ENCODE measurements at places on chromosomes 12 and 14. TPM values are rescaled to one million over a fixed set of nuclear protein-coding genes. Genes with fewer than 3 reads are reported as not detected.

GRCh38 chr12:31387466-31387865 lies 61.5 kb upstream of the SINHCAF start:
- DNase-seq = no peak

- DNase-seq = no peak
Observed at GRCh38 chr14:32559590-32559989, 230.5 kb downstream of the AKAP6 start.

GRCh38 chr12:29543036-29543435 lies 45.5 kb upstream of the OVCH1 start:
- DNase-seq = no peak

GRCh38 chr14:39267608-39268005 lies 33.9 kb downstream of the MIA2 start:
- DNase-seq = no peak

The GPR84 gene
- not detected for total RNA-seq

DNA sequence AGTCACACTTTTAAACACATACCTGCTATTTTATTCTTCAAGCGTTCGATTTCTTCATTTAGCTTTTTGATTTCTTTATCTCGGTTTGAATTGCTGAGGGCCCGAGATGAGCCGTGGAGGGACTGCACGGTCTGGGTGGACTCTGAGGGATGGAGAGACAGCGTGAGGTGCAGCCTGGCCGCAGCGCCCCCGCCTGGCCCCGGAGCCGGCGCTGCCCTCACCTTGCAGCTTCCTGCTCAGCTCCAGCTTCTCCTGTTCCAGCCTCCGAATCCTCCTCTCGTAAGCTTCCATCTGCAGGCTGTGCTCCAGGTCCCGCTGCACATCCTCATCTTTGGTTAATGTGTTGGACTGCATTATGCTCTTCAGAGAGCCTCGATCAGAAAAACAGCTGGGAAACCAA lies 53.2 kb downstream of the AMN start:
- no peak for DNase-seq

DNA sequence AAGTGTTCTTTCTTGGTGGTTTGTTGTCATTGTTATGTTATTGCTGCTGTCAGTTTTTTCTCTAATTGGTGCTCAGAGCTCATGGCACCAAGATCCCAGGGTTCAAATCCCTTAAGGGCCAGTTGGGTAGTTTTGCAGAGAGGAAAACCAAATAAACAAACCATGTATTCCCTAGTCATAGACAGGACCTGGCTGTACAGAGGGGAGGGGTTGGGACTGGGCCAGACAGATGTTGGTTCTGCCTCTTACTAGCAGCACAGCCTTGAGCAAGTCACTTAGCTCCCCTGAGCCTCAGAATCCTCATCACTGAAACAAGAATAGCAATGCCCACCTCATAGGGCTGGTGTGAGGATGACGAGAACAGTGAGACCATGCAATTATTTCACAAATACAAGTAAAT lies 53.4 kb downstream of the LTBP2 start:
- no peak for DNase-seq

- DNase-seq = no peak
Observed at GRCh38 chr12:114636723-114637480, 47.1 kb downstream of the TBX3 start.

- no peak for DNase-seq
Observed at GRCh38 chr14:35471803-35472202, 62.2 kb upstream of the INSM2 start.

DNA sequence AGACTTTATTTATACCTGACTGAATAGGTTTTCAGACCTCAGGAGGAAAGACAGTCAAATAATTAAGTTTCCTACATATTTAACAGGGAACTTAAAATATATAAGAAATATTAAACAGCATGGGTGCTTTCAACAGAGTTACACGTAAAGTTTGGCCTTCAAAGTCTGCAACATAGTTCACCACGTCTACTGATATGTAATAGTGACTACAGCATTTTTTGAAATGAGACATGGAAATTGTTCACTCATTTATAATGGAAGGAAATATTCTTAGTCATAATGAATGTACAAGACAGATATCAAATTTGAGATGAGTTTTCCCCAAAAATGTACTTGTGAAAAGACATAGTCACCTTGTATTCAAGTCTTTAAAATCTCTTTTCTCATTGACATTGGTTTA lies 56.7 kb upstream of the KCNMB4 start:
- DNase-seq = no peak

The RBM23 gene
- total RNA-seq = 37.8 TPM

The CAPZA3 gene
- total RNA-seq = not detected

DNA sequence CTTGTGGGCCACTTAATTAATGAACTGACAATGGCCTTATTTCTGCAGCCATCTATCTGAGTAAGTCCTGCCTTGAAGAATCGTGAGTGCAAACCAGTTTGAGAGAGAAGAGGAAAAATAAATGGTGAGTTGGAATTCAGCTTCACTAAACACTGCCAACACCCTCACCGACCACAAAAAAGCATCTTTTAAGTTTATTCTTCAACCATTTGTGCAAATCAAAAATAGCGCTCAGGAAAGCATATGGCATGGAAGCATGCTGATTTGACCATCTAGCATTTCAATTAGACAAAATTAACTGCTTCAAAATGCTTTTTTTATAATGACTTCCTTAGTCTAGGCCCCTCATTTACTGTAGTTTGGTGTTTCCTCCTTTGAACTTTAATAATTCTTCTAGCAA lies 294.0 kb downstream of the PPFIA2 start:
- no peak for DNase-seq

GRCh38 chr12:85956081-85956480 lies 82.0 kb downstream of the NTS start:
- no peak for DNase-seq

GRCh38 chr14:105207460-105207901 lies 26.4 kb upstream of the NUDT14 start:
- peak; percentile 73 for DNase-seq

- no peak for DNase-seq
Observed at GRCh38 chr12:53507603-53507885, 260 bp upstream of the NPFF start.

The SIX1 gene
- total RNA-seq = not detected

The SIRT4 gene
- 8.6 TPM for total RNA-seq

DNA sequence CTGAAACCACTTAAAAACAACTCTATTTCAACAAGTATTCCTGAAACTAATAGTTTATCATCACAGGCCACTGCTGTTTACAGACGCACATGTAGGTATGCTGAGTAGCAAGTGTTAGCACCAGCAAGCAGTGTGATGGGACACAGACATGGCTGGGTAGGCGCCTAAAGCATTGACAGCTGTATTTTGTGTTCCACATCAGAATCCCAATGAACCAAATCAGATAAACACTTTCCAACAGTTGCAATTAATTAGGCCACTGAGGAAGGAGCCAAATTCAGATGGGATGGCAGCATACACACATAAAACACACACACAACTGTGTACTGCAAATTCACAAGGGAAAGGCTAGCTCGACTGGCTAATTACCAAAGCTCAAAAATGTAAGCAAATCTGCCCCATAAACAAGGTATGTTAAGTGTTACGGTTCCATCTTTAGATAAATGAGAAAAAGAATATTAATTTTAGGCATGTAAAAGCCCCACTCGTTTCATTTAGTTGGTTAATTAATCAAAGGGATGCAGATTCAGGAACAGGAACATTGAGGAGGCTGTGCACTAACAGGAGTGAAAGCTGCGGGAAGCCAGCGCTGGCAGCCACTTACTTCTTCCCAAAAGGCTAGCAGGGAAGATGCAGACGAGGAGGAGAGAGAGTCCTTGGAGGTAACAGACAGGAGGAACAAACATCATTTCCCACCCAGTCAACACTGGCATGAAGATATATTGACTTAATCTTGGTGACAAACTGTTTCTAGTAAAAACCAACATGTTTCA lies 33.4 kb downstream of the AMN start:
- no peak for DNase-seq

The CHGA gene
- total RNA-seq = not detected

The ALX1 gene
- total RNA-seq = not detected

DNA sequence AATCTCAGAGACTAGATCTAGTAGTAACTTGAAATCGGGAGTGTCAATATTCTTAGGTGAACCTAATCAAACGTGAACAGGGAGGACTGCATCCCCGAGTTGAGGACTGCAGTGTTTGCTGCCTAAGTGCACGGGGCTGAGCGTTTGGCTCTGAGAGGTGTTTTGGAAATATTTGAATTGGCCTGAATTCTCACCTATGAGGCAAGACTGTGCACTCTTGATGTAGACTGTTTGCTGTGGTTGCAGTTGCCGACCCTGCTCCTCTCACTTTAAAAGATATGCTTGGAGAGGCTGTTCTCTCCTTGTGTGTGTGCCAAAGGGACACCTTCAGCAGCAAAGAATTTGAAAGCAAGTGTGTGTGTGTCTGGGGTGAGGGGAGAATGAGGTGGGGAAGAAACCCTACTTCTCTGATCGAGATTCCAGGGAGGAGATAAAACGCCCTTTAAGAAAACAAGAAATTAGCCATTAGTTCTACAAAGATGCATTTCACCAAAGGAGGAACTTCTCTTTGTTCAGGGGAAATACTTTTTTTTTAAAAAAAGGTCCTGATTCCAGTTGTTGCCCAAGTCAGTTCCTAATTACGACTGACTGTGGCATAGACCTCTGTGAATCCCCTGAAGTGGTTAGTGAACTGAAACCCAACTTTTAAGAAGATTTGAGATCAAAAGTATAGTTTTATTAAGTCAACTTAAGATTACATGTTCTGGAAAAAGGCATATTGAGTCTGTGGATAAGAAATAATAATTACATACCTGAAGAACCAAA lies 106.6 kb downstream of the DYRK2 start:
- no peak for DNase-seq

The SCNN1A gene
- total RNA-seq = not detected

The MYF5 gene
- total RNA-seq = not detected

DNA sequence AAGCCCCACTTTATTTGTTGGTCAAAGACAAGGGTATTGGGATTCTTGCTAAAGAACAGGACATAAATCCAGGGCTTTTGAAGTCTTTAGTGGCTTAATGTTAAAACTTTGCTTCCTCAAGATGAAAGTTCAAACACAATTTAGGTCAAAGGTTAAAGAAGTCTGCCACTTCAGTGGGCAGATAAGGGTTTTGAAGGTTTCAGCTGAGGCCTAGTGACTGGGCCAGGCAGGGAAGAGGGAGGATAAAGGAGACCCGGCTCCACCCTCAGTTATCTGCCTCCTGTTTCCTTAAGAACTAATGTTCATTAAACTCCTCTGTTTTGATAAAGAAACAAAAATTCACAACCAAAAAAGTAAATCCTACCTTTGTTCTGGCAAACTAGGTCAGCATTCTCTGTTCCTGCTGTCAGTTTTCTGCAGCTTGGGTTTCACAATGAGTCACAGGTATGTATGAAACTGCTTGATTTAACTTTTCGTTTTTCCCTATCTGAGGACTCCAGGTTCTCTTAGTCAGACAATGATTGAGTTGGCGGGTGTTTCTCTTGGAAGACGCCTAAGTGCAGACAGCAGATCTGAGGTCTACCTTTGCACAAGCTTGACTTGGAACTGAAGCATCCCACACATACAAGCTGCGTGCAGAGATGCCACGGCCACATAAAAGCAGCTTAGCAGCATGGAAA lies 208.3 kb downstream of the EXOC5 start:
- no peak for DNase-seq

DNA sequence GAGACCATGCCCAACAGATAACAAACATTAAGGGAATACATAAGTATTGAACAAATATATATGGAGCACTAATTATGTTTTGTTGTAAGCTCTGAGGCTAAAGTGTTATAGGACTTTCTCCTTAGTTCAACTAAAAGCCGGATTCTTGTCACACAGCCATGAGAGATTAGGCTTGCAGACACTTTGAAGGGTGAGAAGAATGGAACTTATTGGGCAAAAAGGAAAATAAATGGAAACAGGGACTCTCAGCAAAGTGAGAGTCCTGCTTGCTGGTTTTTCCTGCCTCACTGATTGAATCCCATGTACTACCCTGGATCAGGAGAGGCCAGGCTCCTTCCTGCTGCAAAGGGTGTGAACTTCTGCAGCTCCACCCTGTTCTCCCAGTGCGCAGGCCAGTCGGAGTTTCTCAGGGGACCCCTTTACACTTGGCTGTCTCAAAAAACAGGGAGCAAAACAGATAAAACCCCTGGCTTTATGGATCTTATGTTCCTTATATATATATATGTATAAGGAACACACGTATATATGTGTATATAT lies 77.1 kb upstream of the FUT8 start:
- no peak for DNase-seq

GRCh38 chr14:52703225-52703624 lies 3.8 kb upstream of the PSMC6 start:
- DNase-seq = peak; percentile 34

DNA sequence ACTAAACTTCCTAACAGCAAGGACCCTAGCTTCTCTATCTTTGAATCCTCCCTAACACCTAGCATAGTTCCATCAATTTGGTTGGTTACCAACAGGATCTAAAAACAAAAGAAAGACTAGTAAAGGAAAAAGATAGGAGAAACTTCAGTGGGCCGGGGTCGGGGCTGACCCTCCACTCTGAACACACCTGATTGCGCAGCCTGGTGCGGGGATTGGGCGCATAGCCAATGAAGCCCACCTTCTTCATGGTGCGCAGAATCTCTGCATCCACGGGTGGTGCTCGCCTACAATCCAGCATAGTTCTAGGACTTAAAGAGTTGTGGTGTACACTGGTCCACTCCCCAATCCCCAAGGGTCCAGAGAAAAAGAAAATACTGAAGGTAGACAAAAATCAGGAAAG lies 7.7 kb downstream of the PAN2 start:
- DNase-seq = no peak

The AQP6 gene
- total RNA-seq = not detected

DNA sequence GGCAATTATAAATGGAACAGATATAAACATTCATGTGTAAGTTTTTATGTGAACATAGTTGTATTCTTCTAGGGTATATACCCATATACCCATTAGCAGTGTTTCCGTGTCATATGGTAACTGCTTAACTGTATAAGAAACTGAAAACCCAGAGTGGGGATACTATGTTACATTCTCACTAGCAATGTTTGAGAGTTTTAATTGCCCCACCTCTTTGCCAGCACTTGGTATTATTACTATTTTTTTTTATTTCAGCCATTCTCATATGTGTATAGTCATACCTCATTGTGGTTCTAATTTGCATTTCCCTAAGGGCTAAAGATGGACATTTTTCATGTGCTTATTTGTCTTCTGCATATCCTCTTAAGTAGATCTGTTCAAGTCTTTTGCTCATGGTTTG lies 28.7 kb upstream of the ITPR2 start:
- no peak for DNase-seq

DNA sequence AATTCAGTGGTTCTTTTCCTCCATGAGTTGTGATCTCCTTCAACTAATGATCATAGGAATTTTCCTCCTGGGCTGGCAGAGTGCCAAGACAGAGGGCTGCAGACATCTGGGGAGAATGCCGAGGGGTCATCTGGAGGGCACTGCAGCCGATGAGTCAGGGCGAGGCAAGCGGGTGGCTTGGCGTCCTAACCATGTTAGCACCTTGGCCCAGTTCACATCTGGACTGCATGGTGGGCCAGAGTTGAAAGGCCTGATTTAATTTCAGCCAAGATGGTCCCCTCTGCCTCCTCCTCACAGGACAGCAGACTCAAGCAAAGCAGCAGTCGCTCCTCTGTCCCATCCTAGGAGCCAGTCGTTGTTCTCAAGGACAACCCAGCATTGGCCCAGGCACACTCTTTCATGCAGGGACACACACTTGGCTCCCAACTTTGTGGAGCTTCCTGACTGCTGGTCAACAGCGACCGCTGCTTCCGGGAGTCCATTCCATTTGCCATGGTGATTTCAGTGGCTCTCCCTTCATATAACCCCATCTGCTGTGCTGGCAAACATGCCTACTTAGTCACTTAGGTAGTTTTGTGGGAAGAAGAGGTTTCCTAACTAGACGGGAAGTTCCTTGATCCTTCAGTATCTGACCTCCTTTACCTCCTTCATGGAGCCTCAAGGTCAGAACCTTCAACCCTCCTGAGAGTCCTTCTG lies 161.8 kb downstream of the TTC8 start:
- no peak for DNase-seq

- DNase-seq = no peak
Observed at GRCh38 chr12:69828897-69829296, 3.9 kb downstream of the MYRFL start.

Data from Right ventricle myocardium superior (tissue), 1 donor.